Keratinocyte (primary cell): ENCODE measurements at places on chromosomes 2 and 18.

GRCh38 chr18:6255886-6256285 is 158.8 kb downstream of the L3MBTL4 start:
- no peak for DNase-seq

- DNase-seq, result no peak
These were observed 112.1 kb downstream of the KYNU start for GRCh38 chr2:142989273-142990204.

DNA sequence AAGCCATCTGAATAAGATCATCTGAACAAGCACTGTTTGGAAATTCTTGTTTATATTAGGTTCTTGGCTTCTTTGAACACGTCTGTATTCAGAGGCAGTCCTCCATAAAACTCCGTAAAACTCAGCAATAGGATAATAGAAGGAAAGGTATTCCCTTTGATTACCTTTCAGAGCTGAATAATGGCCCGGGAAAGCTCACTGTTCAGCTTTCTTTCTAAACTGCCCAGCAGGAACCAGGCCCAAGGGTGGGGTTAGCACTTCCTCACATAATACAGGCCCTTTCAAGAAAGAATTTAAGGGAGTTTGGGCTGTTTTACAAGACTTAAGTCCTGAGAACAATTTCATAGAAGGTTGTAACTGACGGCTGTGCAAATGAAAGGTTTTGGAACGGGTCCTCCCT is 72.2 kb upstream of the PHLPP1 start:
- DNase-seq, result no peak

DNA sequence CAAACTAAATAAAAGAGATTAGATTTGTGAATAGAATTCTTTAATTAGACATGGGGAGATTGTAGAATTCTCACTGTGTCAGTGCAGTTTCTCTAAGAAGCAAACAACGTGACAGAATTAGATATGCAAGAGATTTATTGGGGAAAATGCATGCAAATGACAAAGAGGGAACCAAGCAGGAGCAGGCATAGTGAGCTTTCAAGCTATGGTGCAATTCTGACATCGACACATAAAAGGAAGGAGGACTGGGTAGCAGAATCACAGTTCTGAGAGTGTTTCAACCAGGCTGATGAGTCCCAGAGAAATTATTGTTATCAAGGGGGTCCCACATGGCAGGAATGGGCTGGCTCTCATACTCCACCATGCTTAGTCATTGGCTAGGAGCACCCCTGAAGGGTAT is 338.4 kb downstream of the FIGN start:
- DNase-seq, result no peak

DNA sequence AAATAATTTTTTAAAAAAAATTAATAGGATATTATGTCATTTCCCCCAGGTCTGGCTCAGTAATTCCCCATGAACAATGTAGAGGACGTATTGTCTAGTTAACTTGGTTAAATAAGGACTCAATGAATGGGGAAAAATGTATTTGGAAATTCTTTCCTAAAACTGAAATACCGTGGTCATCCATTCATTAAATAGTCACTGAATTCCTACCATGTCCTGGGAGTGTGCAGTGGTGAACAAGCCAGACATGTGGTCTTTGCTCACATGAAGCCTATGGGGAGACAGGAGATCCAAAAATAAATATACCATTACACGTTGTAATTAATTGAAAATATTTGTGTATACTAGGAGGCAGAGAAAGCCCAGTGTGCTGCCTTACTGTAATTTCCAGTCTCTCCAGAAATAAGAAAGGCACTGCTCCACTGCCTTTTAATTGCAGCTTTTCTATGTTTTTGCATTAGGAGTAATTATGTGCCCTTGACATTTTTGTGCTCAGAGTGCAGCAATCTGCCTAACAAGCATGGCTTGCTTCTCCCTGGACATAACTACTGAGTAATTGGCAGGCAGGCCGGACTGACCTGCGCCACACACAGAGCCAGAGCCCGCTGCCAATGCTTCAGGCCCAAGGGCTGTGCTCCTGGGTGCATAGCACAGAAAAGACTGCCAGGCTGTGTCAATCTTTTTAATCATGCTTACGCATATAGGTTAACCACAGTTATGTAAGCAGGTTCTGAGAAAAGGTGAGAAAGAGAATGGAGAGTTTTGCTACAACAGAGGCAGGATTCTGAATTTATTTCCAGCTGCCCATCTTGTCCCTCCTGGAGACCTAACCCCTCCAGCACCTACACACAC is 22.2 kb upstream of the TTC39C start:
- no peak for DNase-seq

DNA sequence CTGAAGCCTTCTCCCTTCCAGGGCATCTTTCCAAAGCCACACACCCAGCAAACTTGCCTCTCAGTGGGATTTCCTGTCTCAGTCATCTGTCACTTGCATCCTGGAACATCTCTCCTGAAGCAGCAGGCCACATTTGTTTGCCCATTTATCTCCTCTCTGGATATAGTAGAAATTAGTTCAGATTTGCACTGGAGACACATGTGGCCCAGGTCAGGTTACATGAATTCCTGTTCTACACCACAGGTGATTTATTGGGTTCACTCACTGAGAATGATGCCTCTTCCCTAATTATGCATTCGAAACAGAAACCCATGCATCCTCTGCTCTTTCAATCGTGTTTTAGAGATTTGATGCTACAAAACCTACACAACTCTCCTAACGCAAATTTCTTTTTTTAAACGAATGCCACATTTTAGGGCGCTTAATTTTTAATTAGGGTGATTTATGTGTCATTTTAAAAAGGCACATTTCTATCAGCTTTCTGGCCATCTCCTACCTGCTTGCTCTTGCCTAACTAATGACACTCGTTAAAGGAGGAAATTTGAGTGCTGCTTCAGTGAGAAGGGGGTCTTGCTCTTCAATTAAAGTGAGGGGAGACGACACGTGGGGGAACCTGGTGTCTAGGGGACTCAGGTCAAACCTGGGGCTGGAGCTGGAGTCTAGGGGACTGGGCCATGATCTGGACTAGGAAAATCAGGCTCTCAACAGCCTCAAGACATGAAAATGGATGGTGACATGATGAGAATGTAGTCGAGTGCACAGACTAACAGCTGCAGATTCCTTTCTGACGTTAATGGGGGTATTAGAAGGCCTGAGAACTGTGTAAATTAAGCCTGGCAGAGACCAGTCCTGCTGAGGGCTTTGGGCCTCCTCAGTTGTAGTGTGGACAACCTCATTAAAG is 221.4 kb downstream of the CLIP4 start:
- DNase-seq, result no peak
